Aorta (tissue), 5 donors: ENCODE measurements at places on chromosomes 7 and 10. TPM values are rescaled to one million over a fixed set of nuclear protein-coding genes. Genes with fewer than 3 reads are reported as not detected.

Gene MYL10
- not detected for polyA plus RNA-seq

Gene RBP3
- polyA plus RNA-seq: not detected

Gene ANKRD1
- polyA plus RNA-seq: 38.9 TPM

Gene CPA5
- not detected for polyA plus RNA-seq

Gene PDCD4
- polyA plus RNA-seq: 46.6 TPM
